NCI-H2171 treated with DMSO at 0.1 percent for 48 hours (cell line): ENCODE measurements at places on chromosomes 5 and 9.

DNA sequence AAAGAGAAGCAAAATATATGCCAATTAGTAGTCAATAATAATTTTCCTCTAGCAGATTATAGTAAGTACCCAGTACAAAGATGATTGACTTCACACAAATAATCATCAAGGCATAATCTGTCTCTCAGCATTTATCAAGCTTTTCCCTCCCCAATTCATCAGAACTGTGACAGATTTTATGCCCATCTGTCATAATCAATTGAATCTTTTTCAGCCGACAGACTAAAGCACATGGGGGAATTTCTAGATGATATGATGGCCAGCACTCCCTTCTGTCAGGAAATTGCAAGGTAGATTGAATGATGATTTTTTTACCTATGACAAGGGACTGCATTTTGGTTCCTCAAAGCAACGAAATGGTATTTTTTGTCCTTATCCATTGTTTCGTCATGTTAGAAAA is 227.1 kb upstream of the CYLC2 start:
- DNase-seq, result peak; percentile 1

DNA sequence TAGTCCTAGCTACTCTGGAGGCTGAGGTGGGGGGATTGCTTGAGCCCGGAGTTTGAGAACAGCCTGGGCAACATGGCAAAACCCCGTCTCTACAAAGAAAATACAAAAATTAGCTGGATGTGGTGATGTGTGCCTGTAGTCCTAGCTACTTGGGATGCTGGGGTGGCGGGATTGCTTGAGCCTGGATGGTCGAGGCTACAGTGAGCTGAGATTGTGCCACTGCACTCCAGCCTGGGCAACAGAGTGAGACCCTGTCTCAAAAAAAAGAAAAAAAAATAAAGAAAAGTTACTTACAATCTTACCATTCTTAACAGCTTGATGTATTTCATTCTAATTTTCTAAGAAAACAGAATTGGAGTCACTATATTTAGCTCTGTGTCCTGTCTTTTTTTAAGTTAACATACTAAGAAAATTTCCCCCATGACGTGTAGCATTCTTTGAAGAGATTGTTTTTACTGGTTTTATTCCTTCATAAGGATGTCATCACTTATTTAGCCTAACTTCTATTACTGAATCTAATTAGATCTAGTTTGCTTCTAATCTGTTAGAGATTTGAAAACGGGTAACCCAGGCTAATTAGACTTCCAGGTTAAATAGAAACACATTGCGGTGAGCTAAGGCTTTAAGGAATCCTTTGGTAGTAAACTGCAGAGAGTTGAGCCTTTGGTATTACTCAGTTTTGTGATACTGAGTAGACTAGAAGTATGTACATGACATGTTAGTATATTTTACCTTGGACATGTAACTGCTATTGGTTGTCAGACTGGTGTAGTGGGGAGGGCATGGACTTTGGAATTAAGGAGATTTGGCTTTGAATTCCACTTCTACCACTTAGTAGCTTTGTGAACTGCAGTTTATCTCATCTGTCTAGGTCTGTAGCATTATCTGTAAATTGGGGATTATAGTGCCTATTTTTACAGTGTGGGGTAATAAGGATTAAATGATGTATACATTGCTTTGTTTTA is 24.0 kb downstream of the HSPA4 start:
- DNase-seq, result no peak

DNA sequence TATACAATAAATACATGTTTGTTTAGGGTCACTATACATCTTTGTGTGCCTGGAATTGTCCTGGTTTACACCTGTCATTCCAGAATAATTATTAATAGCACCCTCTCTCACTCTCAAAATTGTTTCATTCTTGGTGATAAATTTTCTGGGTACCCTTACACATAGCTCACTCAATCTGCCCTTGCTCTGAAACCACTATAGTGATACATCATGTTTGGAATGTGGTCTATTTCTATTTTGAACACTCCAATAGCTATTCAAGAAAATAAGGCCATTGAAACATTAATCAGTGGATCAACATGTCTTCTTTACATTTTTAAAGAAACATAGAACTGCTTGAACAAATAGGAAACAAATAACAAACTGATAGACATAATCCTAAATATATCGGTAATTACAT is 158.7 kb downstream of the ARRDC3 start:
- DNase-seq, result no peak

DNA sequence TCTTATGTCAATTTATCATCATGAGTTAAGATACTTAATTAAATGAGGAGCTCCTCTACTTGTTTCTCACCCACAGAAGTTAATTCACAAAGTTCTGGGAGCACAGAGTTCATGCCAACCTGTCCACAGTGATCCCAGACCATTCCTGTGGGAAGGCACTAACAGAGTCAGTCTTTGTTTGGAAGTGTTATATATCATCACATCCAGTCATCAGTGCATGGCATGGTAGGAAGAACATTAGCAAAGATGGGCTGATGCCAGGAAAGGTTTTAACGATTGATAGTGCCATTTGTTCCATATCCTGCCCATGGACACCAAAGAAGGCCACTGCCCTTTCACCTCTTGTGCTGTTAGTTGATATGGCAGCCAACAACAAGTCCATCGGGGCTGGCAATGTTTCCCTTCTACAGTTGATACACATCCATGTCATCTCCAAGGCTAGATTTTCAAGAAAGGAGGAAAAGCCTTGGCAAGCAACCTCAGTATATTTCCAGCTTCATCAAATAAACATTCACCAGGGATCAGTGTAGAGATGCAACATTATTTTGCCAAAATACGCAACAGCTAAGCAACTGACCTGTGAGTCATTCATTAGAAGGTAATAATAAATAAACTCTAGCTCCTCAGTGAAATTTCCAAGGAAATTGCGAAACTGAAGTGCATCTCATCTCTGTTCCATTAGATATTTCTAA is 169.6 kb downstream of the RORB start:
- DNase-seq, result no peak

DNA sequence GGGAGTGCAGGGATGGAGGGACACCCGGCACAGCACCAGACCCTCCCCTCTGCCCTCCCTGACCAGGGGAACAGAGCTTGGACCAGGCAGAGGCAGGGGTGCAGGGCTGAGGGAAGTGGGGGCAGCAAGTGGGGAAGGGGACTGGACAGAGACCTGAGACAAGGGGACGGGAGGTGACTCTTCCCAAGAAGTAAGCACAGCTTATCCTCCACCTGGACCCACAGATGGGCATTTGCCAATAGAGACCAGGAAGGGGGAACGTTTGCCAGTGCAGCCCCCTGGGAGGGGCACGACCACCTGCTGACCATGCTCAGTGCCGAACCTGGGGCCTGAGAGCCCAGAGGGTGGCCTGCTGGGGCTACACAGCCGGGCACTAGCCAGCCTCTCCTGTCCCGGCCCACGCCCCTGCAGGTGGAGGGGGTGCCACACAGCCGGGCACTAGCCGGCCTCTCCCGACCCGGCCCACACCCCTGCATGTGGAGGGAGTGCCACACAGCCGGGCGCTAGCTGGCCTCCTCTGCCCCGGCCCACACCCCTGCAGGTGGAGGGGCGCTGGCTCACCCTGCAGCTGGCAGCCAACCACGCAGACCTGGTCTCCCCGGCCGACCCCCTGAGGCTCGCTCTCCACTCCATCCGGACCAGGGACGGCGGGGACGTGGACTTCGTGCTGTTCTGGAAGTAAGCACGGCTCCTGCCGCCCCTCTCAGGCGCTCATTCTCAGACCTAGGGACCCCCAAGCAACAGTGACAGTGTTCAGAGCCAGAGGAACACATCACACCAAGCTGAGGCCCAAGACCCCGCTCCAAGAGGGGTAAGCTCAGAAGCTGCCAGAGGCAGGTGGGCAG is 24.3 kb downstream of the GLT6D1 start:
- DNase-seq, result no peak

DNA sequence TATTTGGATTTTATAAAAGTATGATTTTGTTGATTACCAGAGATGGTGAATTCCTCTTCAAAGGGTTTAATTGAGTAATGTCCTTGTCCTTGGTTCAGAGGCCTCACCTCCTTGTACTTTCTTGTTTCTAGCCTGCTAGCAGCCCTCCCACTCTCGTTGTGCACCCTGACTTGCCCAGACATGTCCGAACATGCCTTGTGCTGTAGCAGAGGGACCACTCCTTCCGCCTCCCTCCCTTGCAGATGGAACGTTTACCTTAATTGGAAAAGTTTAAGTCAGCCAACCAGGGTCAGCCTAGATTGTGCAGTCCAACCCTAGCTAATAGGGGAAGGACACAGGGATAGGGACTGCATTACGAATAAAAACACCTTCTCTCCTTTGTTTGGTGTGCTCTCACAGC is 406.9 kb upstream of the NMUR2 start:
- no peak for DNase-seq

DNA sequence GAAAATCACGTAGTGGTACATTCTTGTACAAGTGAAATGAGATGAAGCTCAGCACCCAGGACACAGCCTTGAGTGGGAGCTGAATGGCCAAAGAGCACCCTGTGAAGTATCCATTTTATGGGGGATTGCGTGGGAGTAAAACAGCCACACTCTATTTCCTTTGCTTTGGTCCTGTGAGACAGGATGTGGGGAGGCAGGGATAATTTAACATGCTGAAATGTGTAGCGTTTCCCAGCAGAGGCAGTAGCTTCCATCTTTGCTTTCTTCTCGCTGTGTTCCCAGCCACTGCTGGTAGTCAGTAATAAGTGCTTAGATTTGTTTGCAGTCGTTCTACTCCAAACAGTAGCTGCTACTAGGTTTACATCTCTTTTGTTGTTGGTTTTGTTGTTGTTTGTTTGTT is 4.4 kb downstream of the IL31RA start:
- DNase-seq, result no peak

GRCh38 chr5:52356311-52356918 is 431.3 kb upstream of the ITGA1 start:
- peak; percentile 25 for DNase-seq

- DNase-seq, result no peak
These were observed 252.7 kb upstream of the TARS1 start for GRCh38 chr5:33188089-33188488.

- no peak for DNase-seq
These were observed 428.7 kb downstream of the GABRG2 start for GRCh38 chr5:162496100-162496808.

- DNase-seq, result no peak
These were observed 152.3 kb downstream of the GAS1 start for GRCh38 chr9:86795047-86795442.

DNA sequence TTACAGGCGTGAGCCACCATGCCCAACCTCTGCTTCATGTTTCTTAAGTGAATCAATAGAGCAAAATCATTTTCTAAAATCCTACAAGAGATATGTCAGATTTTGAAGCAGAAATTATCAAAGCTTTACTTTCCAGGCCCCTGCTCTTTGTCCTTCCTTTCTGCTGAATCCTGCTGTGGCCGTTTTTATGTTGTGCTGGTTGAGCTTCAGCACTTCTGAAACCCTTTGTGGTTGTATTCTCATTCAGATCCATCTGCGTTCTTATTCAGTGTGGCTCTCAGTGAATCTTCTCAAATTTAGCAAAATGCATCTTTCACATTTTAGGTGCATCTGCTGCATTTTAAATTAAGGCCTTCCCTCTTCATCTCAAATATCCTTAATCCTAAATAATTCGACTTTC is 26.0 kb downstream of the JMY start:
- DNase-seq, result no peak

GRCh38 chr9:134522502-134522848 is 119.1 kb upstream of the COL5A1 start:
- DNase-seq, result no peak

DNA sequence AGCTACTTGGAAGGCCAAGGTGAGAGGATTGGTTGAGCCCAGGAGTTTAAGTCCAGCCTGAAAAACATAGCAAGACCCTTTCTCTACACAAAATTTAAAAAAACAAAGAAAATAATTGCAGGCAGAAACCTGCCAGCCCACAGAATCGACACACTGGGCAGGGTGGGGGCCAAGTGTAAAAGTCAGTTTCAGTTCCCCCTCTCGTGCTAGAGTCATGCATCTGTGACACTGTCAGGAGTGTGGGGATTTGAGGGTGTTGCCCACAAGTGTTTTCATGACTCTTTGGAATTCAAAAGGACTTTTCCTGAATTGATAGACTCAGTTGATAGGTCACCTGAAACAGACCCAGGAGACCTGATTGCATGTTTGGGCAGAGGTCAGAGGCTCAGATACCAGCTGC is 47.6 kb downstream of the PRRC2B start:
- no peak for DNase-seq
